Muscle of leg (tissue), 16 donors: ENCODE measurements at places on chromosomes 4 and X. TPM values are rescaled to one million over a fixed set of nuclear protein-coding genes. Genes with fewer than 3 reads are reported as not detected.

- no peak for DNase-seq
Observed at GRCh38 chr4:139950568-139950967, 203.4 kb downstream of the MAML3 start.

DNA sequence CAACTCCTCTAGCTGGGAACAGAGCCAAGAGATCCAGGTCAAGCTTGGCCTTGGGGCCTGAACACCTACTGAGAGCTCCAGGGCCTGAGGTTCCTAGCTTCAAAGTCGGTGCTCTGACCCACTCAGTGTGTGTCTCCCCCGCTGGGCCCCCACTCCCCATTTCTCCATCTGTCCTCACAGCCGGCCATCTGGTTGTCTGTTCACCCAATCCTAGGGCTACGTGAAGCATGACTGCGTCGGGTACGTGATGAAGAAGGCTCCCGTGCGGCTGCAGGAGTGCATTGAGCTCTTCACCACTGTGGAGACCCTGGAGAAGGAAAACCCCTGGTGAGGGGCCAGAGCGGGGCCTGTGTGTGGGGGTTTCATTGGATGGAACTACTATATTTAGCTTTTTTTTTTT is 12.3 kb downstream of the USP11 start:
- DNase-seq, result no peak

SAGE1 gene
- not detected for polyA plus RNA-seq

TCP11X2 gene
- polyA plus RNA-seq, result not detected

C4orf50 gene
- not detected for polyA plus RNA-seq

F8A2 gene
- not detected for polyA plus RNA-seq

HTN3 gene
- not detected for polyA plus RNA-seq

DNA sequence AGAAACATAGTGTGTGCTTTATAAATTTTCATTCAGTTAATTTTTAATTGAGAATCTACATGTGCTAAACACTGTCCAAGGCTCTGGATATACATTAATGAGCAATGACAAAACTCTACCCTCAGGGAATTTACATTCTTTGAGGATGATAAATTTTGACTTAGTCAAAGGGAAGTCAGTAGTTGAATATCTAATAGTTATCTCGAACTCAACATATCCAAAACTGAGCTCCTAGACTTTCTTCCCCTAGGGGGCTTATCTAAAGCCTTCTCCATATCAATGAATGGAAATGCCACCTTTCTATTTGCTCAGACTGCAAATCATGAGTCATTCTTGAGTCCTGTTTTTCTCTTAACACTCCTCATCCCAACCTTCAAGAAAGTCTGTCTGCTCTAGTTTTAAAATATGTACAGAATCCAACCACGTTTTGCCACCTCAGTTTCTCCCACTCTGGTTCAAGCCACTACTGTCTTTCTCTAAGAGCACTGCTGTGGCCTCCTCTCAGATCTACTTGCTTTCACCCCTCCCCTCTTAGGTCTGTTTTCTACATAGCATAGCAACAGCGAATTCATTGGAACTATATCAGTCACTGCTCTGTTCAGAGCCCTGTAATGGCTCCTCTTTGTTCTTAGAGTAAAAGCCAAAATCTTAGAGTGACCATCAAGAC is 9.5 kb downstream of the PARM1 start:
- DNase-seq, result no peak

DNA sequence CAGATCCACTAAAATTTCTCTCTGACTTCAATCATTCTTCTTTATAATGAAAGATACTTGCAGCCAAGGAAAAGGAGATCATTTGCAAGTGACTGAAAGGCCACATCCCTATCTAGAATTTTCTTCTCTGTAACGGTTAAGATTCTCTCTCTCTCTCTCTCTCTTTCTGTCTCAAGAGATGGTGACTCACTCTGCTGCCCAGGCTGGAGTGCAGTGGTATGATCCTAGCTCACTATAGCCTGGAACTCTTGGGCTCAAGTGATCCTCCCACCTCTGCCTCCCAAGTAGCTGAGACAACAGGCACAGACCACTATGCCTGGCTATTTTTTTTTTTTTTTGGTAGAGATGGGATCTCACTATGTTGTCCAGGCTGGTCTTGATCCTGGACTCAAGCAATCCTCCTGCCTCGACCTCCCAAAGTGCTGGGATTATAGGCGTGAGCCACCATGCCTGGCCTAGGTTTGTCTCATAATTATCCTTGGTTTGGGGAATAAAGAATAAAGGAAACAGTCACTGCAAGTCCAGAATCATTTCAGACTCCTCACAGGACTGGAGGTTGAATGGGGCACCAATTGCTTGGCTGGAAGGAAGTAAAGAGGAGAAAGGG is 33.3 kb upstream of the GALNT7 start:
- DNase-seq, result no peak

- DNase-seq, result peak; percentile 48
Observed at GRCh38 chr4:181991369-181992108, 251.7 kb upstream of the TENM3 start.

NLGN3 gene
- polyA plus RNA-seq, result 4.1 TPM

EDNRA gene
- 36.3 TPM for polyA plus RNA-seq

DNA sequence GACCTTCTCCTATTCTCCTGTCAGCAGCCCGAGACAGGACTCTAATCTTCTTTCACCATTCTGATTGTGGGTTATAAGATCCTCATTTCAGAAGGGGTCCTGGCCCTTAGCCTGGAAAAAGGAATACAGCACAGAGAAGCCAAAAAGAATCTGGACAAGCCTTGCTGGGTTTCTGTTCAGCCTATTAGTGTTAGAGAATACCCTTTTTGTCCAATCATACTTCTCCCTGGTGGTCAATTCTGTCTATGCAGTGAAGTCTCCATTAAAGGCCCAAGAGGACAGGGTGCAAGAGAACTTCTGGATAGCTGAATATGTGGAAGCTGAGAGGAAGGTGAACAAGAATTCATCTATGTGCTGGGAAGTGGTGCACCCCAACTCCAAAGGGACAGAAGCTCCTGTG is 105.7 kb upstream of the AGA start:
- DNase-seq, result no peak

- DNase-seq, result peak; percentile 67
Observed at GRCh38 chr4:140854168-140854567, 98.0 kb upstream of the TBC1D9 start.

DNA sequence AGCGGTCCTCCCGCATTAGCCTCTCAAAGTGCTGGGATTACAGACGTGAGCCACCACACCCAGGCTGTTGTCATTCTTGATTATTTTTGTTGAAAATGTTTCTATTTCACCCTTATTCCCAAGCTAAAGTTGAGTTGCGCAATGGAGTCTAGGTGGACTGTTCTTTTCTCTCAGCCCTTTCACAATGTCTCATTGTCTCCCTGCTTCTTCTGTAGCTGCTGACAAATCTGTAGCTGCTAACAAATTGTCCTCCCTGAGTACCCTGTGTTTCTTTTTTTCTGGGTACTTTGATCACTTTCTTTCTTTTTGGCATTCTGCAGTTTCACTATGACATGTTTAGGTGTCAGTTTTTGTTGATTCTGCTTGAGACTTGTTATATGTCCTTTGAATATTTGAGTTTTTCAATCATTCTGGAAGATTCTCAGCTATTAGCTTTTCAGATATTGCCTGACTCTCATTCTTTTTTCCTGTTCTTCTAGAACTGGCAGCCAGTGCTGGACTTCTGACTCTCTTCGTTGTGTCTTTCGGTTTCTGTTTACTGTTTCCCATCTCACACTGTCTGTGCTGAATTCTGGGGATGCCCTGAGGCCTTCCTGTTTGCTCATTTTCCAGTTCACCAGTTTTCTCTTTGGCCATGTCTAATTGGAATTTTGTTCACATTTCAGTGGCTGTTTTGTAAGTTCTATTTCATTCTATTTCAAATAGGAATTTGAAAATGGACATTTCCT is 6.6 kb downstream of the ABCD1 start:
- no peak for DNase-seq

TLR10 gene
- polyA plus RNA-seq, result 0.25 TPM
